ENCODE measurements at places on chromosomes 6 and 20.

- peak; percentile 67 for DNase-seq
These were observed 88.4 kb downstream of the HACE1 start for GRCh38 chr6:104771258-104771832.

DNA sequence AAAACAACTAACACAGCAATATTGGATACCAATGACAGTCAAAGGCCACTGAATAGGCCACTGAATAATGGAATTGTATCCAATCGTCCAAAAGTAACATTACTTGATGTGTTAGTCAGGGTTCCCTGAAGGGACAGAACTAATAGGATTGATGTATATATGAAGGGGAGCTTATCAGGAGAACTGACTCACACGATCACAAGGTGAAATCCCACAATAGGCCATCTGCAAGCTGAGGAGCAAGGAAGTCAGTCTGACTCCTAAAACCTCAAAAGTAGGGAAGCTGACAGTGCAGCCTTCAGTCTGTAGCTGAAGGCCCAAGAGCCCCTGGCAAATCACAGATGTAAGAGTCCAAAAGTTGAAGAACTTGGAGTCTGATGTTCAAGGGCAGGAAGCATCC is 571.4 kb downstream of the PRKN start:
- no peak for DNase-seq

DNA sequence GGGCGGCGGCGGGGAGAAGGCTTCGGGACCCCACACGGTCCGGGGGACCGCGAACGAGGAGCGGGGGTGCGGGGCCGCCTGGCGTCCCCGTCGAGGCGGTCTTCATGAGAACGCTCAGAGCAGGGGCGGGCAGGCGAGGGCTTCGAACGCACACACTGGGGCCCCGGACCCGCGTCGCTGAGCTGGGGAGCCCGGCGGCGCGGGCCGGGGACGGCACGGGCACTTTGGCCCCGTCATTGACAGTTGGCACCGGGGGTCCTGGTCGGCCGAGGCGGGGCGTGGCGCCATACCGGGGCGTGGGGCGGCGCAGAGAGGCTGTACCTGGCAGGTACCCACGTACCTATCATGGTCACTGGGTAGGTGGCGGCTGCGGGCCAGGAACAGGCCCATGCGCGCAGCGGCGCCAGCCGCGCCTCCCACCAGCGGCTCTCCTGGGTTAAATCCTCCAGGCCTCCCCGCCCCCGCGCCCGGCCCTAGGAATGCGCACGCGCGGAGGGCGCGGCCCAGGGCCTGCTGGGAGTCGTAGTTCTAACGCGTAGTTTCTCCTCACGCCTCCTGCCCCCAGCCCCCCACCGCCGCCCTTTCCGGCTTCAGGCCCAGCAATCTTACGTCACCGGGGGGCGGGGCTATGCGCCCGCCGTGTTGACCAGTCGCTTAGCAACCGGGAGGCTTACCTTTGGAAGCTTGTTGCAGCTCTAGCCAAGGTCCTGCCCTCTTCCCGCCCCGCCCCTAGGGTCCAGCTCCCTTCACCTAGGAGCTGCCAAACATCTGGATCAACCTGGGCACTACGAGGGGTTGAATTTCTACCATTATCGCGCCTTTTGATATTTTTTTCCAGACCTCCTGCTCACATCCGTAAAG is at the start of the genes PACRG and PRKN:
PACRG (plus strand) TSS at position 653 of the 861 bp plus-strand sequence.
PRKN (minus strand) TSS at position 445 of the 861 bp plus-strand sequence.
- DNase-seq, result peak; percentile 99

DNA sequence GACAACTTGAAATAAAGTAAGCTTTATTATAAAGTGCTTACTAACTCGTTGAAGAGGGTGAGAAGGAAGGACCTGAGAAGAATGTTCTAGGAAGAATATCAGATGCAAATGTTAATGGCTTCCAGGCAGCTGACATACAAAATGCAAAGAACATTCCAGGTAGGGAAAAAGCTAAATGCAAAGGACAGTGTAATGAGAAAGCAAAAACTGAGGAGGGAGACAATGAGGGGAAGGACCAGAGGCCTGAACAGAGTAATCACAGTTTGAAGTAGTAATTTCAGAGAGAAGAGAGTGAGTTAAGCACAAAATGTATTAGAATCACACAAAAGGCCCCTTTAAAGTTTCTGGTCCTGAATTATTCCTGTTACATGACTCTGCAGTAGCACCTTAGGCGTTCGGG is 81.3 kb downstream of the HMGCLL1 start:
- no peak for DNase-seq

DNA sequence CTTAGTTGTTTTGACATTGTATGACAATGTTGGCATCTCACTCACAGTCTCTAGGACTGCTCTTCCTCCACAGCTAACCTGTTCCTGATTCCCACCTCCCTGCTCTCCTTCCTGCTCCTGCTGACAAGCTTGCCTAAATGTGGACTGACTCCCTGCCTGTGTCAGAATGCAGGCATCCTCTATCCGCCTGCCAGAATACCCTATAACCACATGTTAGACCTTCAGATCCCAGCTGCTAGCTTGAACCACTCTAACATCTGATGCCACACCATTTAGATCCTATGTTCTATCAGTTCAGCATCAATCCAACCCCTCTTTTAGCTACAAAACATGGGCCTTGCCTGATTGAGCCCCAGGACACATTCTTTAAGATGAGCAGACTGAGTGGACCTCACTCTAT is 12.2 kb downstream of the FILIP1 start:
- no peak for DNase-seq

DNA sequence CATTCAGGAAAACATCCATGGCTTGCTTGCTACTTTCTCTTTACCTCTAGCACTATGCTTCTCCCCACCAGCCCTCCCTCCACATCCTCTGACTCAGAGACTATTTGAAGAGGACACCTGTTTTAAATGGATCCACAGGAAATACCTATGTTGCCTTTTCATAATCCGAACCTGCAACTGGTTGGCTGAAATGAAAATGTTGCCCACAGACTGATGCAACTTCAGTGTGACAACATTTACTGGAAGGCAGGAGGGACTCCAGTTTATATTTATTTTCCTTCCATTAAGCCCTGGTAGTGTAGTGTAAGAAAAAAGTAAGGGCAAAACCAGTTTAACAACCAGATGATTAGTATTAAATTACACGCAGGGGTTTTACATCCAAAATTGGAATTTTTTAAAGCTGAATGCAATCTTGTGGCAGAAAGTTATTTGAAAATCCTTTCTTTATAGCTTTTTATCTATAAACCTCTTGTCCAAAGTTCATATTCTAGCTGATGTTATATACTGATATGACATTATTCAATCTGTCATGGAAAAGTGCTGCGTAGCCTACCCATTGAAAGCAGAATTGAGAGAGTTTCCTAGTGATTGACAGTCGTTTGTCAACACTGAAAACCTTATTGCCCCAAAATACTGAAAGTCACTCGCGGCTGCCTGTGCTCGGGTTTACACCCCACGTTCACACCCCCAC is 881 bp upstream of the AIG1 start:
- peak; percentile 23 for DNase-seq

DNA sequence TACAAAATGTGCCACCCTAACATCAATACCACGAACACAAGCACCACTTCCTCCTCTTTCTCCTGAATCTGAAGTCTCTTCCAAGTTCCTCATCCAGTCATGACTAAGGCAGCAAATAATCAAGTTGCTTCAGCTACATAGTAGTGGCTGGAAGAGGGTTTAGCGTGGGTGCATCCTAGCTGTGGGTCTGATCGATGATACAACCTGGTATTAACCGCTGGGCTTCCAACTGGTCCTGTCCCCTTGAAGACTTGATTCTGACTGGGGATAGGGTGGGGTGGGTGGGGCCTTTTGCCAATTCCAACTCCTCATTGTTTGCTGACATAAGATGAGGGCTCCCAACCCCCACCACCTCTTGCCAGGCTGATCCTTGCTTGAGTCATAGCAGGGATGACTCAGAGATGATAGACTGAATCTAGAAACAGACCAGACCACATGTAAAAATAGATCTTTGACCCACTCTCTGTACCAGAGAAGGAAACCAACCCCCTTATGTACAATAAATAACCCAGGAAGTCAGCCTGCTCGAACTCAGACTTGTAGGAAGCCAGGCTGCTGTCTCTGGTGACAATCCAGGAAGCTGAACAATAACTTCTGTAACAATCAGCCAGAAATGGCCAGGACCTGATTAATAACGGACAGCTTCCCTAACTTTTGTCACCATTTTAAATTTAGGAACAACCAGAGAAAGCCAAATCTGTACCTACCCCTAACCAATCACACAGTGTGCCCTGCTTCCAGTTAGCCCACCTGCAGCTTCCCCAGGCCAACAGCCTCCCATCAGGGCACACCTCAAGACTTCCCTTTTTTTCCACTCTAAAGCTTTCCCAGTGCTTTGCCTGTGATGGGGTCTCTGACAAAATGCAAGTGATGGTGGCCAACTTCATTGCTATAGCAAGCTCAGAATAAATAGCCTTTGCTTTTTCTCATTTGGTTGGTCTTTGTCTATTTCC is 68.9 kb upstream of the FAM184A start:
- peak; percentile 92 for DNase-seq

- no peak for DNase-seq
These were observed 79.6 kb downstream of the RSPH3 start for GRCh38 chr6:158920311-158920905.

DNA sequence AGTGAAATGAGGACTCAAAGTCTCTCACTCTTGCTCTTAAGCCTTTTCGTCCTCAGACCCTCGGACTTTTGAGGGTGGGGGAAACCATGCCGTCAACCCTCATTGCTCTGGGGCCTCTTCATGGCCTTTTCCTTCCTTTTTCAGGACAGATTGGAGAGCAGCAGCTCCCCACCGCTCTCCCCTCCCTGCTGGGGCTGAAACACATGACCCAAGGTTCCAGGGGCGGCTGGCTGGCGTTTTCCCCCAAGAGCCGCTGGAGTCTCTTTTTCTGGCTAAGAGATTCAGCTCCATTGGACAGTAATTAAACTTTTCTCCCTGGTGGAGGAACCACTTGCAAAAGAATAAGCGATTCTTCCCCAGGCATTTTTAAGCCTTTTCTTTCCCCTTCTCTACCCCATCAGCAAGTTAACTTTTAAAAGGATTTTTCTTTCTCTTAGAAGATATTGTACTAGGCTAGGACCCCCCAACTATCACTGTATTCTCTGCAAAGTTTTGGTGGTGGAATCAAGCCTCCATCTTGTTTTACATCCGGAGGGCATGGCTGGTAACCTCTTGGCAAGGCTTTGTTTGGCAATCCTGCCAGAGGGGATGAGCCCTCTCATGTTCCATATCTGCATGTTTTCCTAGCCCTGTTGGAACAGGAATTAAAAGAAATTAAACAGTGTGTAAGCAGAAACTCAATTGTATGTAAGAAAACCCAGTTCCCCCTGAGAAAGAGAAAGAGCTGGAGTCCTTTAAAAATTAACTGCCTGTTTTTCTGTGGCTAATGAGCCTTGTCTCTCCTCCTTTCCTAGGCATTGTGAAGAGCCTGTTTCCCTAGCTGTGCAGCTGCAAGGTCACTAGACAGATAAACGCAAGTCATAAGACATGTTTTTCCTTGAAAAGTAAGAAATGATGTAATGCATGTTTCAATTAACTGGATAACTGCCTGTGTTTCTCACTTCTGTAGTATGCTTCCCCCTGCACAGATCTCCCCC is 100.8 kb upstream of the GPR6 start:
- no peak for DNase-seq

- no peak for DNase-seq
These were observed 20.0 kb downstream of the GABRR1 start for GRCh38 chr6:89197141-89197540.

GRCh38 chr6:15401120-15401519 is 155.3 kb downstream of the JARID2 start:
- DNase-seq, result no peak

Measured in hematopoietic multipotent progenitor cell treated with erythropoietin and hydrocortisone succinate and interleukin-3 and kit ligand, for 4 days (in vitro differentiated cells).